ENCODE measurements at places on chromosomes 7 and 10.

GRCh38 chr7:19249281-19249680 lies 104.1 kb upstream of the FERD3L start:
- DNase-seq = no peak

DNA sequence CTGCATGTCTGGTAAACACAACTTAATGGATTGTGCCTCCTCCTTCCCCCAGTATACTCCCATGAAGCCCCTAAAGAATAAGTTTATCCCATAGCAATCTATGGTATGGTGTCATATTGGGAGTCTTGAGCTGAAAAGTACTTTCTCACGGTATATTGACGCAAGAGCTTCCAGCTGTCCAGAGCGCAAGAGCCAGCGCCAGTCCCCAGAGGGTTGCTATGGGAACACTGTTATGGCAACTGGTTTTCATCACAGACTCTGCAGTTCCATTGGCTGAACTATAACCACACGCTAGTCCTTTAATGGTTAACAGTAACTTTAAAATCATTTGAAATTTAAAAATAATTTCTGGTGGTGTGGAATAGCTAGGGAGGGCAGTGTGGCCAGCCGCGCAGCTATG lies 46.9 kb downstream of the PRPF18 start:
- no peak for DNase-seq

DNA sequence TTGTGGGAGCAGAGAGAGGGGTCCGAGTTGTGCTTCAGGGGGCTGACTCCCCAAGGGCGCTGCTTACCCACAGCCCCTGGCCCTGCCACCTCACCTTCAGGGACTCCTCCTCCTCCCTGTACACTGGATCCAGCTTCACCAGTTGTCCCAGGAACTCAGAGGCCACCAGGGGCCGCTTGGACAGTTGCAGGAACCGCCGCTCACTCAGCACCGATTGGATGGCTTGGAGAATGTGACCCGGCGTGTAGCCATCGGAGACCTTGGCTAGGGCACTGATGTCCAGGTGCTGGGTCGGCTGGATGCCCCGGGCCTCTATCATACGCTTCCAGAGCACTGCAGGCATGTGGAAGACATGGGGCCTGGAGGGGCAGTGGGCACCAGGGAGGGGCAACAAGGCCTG lies 4.5 kb upstream of the ASB10 start:
- DNase-seq = no peak

GRCh38 chr7:101218236-101219125 lies 516 bp downstream of the ZNHIT1 start:
- DNase-seq = no peak

DNA sequence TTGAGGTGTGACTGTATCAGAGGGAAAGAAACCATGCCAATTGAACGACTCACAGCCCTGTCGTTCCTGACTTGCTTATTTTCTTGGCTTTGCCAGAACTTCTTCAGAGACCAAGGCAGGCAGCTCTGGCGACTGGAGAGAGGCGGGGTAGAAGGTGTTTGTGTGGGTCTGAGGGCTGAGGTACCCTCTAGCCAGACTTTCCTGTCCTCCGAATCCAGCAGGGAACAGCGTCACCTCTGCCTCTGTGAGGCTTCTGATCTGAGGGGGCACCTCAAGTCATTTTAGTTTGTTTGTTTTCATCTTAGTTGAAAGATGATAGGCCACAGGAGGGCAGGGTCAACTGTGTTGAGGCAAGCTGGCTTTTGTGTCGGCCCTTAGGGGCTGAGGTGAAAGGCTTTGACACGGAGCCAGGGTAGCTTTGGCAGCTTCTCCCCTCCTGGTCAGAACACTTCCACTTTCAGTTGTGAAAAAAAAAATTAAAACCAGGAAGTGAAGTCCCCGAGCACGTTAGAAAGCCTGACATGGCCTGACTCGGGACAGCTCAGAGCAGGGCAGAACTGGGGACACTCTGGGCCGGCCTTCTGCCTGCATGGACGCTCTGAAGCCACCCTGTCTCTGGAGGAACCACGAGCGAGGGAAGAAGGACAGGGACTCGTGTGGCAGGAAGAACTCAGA lies 1.9 kb downstream of the ACSL5 start:
- no peak for DNase-seq

- DNase-seq = no peak
These were observed 90.4 kb upstream of the IGFBP3 start for GRCh38 chr7:46011501-46011900.

DNA sequence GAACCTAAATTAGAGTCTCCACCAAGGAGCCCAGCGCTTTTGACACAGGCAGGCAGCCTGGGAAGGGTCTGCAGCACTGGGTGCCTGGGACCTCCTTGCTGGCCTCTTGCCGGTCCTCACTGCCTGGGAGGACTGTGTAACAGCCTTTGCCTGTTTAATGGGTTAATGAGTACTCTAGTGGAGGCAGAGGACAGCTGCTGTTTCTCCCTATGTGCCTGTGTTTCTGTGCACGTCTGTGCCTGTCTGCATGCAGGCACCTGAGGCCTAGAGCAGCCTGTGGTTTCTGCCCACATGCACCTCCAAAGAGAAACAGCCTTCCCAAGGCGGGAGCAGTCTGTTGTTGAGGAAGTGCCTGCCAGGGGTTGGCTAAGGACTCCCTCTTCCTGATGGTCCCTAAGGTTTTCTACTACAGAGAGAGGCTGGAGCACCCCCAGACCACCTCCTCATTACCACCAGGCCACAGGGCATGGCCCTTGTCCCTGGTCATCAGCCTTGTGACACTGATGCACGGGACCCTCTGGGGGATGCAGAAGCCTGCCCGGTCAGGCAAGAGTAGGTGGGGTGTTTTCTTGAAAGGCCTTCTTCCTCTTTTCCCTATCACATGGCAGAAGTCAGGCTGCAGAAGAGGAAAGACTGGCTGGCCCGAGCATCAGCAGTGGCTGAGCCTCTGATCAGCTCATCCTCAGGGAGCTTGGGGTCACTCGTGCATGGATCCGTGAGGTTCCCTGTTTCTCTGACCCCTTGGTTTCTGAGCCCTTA lies 14.2 kb downstream of the SLC29A3 start:
- no peak for DNase-seq

- DNase-seq = no peak
These were observed 797.2 kb downstream of the TNS3 start for GRCh38 chr7:46784732-46785131.

DNA sequence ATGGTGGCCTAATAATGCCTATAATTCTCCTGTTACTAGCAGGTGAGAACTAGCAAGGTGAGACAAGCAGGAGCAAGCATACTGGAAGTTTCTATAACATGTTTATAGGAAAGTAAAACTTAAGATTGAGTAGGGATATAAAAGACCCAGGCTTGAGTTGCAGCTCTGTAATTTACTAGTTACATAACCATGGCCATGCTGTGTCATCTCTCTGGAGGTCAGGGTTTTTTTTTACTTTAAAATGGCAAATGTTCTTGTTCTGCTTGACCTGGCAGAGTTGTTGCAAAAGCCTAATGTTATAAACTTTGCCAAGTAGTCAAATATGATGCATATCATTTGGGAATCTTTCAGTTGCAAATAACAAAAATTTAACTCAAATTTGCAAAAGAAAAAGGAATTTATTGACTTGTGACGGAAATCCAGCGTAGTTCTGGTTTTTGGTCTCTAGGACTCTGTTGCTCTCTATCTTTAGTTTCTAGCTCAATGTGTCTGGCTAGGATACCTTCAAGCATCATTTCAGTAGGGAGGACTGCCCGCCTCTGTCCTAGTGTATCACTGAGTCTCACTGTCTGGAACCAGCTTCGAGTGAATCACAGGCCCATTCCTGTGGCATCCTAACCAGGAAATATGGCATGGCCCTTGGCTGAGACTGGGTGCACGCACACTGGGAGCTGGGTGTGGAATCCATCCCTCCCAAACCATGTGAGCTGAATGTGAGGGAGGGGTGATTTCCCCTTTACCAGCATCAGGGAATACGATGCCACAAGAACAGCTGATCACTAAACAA lies 67.9 kb downstream of the ADAM22 start:
- no peak for DNase-seq

GRCh38 chr7:133310232-133310862 lies 57.5 kb downstream of the EXOC4 start:
- DNase-seq = no peak

GRCh38 chr10:78514459-78514858 lies 480.8 kb downstream of the RPS24 start:
- no peak for DNase-seq

DNA sequence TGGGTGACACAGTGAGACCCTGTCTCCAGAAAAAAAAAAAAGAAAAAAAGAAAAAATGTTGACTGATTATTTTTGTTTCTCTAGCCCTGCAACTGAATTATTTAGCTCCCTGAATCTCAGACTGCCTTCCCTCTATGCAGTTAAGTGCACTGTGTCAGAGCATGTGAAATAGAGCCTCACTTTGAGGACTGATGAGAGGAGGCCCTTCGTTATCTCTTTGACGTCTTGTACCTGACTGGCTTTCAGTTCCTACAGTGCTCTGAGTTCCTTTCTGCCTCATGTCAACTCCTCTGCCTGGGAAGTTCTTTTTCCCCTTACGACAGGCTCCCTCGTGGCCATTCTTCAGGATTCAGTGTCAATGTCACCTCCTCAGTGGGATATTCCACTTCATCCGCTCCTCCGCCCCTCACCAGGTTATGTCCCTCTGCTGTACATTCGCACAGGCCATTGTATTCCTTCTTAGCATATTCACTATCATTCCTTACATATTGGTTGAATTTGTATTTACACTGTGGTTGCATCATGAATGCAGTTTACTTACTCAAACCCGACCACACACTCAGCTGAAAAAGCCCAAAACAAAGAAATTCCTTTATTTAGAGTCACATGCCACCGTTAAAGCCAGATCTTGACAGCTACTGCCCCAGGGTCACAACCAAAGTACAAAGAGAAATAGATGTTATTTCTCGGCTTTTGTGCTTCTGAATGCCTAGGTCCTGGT lies 18.1 kb upstream of the CAMK2G start:
- DNase-seq = no peak

DNA sequence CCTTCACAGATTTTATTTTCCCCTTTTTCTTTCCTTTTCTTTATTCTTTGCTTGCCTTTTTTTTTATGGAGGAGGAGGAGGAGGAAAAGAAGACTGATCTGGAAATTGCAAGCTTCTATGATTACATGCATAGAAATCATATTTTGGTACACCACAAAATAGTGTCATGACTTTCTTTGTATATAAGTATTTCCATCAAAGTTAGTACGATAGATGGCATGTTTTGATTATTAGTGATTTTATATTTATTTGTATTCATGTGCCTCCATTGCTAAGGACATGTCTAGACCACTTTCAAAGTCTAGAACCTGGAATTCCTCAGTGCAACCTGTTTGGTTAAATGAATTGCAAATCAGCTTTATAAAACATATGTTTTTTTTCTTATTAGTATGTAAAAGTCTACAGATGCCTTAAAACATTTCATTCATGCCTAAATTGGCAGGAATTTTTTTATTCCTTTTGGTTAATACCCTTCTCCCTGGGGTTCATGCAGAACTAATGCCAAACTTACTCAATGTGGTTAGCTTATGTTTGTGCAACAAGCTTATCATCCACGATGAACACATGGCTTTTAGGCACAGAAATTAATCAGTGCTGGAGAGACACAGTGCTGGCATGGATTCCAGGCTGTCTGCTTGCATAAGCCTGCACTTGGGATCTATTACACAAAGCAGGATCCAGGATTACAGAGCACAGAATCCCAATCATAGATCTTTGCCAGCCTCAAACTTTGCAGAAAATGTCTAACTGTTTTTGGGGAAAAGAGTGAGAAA lies 213.1 kb downstream of the CHRM2 start:
- no peak for DNase-seq

DNA sequence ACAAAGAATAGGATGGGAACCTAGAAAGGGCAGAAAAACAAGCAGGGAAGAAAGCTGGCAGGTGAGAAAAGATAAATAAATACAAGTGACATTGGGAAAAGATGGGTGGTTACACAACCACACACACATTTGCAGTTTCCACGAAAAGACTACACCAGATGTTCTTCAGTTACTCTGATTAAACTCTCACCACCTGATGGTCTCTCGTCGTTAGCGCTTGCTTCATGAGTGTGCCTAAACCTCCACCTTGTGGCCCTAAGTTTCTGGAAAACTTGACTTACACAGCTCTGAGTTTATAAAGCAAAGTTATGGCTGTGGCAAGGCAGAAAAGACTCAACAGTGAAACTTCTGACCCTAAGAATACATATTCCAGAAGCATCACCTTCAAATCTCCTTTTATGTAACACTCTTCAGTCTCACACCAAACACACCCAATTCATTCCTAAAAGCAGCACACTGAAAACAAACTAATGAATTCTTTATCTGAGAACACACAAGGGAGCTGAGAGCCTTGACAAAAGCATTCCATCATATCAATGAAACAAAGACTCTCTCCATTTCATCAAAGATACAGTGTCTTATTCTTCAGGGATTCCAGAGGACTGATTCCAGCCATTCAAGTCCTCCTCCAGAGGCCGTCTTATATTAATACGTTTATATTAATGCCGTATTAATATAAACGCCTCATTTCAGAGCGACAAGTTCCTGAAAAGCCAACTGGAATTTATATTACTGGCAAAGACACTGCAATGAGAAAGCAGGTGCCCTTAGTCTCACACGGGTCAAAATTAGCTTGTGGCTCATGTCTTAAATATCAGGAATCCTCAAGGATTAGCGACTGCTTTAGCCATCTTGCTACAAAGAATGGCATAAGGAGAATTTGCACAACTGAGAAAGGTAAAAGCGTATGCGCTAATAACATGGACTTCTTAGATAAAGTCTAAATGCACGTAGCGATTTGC lies 77.6 kb downstream of the RNF216 start:
- DNase-seq = no peak

DNA sequence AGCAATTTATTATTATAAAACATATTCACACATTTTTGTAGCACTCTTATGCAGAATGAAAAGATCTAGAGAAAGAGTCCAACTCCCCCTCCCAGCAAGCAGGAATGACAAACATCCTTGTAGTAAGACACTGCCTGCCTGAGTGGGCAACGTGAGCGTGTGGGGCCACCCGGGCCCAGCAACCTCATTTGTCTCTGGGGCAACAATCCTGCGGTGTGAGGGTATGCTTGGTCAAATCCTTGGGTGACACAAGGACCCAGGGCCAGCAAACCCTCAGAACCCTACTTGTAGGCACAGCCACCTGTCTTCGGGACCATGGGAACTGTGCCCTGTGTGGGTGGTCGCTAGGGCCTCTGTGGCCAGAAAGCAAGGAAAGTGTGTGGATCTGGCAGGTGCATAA lies 10.7 kb downstream of the RHEB start:
- DNase-seq = no peak

DNA sequence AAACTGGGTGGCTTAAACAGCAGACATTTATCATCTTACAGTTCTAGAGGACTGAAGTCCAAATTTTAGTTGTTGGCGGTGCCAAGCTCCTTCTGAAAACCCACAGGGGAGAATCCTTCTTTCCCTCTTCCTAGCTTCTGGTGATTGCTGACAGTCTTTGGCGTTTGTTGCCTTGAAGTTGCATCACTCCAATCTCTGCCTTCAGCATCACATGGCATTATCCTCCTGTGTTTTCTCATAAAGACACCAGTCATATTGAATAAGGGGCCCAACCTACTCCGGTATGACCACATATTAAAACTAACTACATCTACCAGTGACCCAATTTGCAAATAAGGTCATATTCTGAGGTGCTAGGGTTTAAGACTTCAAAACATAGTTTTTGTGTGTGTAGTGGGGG lies 472.1 kb upstream of the IGFBP3 start:
- no peak for DNase-seq

Measured in cortex of kidney (tissue), 1 donor.